Anterior cingulate cortex (tissue), 58 donors: ENCODE measurements at places on chromosomes 16 and 17.

DNA sequence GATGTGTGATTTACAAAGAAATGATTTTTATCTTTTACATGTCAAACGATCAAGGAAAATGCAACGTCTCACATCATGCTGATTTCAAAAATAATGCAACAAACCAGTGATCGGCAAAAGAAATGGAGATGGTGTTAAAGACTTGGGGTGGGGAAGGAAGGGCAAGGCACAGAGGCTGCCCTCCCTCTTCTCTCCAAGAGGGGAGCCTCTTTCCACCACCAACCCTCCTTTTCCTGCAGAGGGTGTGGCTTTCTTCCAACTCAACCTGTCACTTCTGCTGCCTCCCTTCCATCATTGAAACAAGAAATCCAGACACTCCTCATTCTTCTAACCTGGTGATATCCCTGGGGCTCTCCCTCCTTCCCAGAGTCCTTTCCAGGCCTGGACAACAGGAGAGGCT is 320.8 kb downstream of the SLC39A11 start:
- DNase-seq, result no peak

- DNase-seq, result no peak
Measured at GRCh38 chr17:9531034-9531433, 44.6 kb downstream of the STX8 start.

DNA sequence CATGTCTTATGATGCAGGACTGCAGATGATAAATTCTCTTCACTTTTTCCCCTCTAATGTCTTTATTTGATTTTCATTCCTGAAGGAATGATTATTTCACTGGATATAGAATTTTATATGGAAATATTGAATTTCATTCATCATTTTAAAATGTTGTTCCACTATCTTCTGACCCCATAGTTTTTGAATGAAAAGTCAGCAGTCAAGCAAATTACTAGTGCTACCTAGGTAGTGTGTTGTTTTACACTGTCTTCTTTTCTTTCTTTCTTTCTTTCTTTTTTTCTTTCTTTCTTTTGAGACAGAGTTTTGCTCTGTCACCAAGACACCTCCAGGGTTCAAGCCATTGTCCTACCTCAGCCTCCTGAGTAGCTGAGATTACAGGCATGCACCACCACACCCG is 76.9 kb downstream of the WSB1 start:
- no peak for DNase-seq

GRCh38 chr17:5706577-5707210 is 122.4 kb upstream of the NLRP1 start:
- peak; percentile 25 for DNase-seq

DNA sequence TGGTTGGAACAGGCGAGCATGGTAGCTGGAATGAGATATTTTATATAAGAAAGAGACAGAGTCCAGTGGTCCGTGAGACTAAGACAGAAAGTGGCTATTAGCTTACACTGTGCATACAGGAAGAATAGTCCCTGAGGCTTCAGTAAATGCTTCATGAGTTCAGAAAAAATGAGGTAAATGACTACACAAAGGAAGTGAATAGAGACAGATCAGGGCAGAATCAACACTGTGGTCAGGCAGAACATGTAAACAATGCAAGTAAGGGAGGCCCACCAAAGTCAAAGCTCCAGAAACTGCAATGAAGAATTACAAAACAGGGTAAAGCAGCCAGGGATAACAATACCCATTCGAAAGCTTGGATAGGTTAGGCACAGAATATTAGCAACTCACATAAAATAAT is 4.8 kb downstream of the ABCA10 start:
- no peak for DNase-seq

DNA sequence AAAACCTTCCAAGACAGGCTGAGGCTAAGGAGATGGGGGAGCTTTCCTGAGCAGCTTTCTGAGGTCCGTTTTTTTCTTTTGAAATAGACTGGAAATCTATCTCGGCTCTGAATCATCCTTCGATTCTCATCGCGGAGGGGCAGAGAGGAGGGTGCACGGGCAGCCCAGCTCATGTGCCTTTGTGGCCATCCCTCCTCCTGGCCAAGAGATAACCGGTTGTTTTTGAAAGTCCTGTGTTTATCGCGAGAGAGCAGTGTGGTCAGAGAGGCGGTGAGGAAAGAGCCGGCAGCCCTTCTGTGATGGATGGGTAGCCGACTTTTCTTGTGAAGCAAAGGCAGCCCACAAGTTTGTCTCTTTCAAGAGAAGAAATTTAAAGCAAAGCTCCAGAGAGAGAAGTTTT is 191.6 kb downstream of the CCDC182 start:
- DNase-seq, result no peak

DNA sequence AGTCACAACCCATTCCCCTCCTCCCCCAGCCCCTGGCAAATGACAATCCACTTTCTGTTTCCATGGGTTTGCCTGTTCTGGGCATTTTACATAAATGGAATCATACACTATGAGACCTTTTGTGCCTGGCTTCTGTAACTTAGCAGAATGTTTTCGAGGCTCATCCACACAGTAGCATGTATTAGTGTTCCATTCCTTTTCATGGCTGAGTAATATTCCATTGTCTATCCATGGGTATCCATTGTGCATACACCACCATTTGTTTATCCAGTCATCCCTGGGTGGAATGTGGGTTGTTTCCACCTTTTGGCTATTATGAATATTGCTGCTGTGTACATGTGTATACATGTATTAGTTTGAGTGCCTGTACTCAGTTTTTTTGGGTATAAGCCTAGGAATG is 33.7 kb upstream of the RCVRN start:
- no peak for DNase-seq

DNA sequence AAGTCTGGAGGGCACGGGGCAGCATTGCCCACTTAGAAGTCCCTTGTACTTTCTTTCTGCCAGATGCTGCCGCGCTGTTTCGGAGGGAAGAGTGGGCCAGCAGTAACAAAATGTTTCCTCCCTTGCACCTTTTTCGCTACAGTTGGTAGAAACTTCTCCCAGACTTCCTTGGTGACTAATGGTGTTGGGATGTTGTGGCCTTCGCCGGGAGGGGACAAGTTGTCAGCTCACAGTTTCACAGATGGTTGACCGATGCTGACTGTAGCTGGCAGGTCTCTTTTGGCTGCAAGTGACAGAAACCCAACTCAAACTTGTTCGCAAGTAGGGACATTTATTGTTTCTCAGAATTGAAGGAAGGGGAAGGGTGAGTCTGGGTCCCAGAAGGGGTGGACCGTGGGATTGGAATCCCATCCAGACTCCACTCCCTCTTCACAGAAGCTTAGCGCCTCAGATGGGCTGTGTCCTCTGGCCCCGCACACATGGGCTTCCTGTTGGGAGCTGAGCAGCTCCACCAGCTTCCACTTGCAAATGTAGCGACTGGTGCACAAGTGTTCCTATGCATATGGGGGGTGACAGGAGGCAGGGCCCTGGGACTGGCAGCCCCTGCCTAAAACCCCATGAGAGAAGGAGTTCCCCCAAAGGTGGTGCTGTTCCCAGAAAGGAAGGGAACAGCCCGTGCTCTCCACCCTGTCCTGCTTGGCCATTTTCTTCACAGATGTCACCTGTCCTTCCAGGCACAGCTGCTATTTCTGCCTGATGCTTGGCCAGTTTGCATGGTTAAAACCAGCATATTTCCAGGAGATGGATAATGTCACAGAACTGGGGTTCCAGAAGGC is 30.9 kb upstream of the RPRML start:
- DNase-seq, result no peak
